Activated CD4-positive, alpha-beta T cell treated with anti-CD3 and anti-CD28 coated beads, Interleukin-2, amount 10 ng/mL, durations not matched to agents 24 days and 14 days (primary cell): ENCODE measurements at places on chromosomes 7 and 10. TPM values are rescaled to one million over a fixed set of nuclear protein-coding genes. Genes with fewer than 3 reads are reported as not detected.

- DNase-seq: no peak
Observed at GRCh38 chr10:92274071-92274470, 16.8 kb downstream of the CPEB3 start.

- no peak for DNase-seq
Observed at GRCh38 chr10:4984971-4985594, 18.6 kb downstream of the AKR1C2 start.

- no peak for DNase-seq
Observed at GRCh38 chr7:93944673-93945072, 23.1 kb downstream of the GNG11 start.

- DNase-seq: no peak
Observed at GRCh38 chr7:108461840-108462239, 5.6 kb upstream of the NRCAM start.

Gene TRPV5
- not detected in 2 replicates for total RNA-seq

Gene FZD8
- total RNA-seq: 0.38 and 0.56 TPM in 2 replicates

Gene NODAL
- total RNA-seq: not detected in 2 replicates

Gene OR6V1
- total RNA-seq: not detected in 2 replicates
